Activated naive CD4-positive, alpha-beta T cell (primary cell): ENCODE measurements at places on chromosomes 12 and 14.

- no peak for DNase-seq
Observed at GRCh38 chr12:123948401-123948795, 24.2 kb downstream of the CCDC92 start.

DNA sequence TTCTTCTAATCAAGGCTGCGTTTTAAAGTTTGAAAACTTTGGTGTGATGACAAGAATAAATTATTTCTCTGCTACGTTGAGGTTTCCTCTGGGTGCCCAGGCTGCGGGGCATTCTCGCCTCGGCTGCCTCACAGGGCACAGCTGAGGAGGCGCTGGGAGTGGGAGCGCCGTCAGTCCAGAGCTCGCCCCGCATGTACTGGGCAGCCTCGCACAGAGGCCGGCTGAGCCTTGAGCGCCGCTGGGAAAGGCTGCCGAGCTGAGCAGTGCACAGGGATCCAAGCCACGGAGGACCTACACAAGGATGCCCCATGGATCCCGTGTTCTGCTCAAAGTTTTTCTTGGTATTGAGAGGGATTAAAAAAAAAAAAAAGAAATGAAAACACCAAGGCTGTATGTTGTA is 11.6 kb downstream of the RFX4 start:
- no peak for DNase-seq

DNA sequence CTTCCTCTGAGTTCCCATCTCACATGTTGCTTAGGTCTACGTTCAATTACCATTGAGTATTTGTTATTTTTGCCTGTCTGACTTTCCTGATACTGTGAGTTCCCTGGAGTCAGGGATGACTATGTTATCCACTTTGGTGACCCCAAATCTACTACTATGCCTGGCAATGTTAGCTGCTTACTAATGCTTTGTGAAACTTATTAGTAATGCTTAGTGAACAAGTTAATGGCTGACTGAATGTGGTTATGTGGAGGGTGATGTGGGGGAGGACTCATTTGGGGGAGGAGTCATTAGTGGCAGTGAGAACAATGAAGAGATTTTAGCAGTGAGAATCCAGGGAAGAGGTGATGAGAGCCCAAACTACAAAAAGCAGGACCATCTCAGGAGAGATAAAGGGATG is 121.6 kb downstream of the KTN1 start:
- DNase-seq = no peak

DNA sequence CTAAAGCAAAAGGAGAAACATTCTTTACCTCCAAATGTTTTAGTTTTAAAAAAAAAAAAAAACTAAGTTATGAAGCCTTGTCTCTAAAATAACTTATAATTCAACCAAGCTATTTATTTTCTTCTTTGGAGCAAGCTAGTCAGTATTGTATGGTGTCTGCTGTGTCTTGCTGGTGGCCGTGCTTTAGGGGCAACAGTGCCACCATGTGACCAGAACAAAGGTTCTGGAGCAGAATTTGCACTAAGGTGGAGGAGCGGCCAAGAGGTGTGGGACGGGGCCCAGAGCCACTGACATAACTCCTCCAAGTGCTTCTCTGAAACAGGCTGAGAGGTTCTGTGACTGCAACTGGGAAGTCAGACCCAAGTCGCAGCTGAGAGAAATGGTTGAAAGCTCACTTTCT is 4.5 kb downstream of the FICD start:
- DNase-seq = no peak

DNA sequence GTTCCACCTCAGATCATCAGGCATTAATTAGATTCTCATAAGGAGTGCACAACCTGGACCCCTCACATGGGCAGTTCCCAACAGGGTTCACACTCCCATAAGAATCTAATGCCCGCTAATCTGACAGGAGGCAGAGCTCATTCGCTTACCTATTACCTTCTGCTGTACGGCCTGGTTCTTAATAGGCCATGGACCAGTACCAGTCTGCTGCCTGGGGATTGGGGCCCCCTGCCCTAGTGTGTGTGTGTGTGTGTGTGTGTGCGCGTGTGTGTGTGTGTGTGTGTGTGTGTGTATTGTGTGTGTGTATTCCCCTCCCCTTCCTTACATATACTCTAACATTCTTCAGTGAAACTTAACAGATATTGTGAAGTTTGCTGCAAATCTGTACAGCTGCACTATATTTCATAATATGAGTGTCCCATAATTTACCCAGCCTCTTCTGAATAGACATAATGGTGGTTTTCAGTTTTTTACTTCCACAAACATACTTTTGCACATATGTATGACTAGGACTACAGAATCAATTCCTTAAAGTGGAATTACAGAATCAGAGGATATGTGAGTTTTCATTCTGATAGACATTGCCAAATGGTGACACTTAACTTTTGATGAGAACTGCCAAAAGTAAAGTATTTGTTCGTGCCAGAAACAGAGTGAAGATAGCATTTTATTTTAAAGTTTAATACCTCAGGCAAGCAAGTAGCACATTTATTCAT is 205.2 kb upstream of the EEA1 start:
- DNase-seq = no peak

DNA sequence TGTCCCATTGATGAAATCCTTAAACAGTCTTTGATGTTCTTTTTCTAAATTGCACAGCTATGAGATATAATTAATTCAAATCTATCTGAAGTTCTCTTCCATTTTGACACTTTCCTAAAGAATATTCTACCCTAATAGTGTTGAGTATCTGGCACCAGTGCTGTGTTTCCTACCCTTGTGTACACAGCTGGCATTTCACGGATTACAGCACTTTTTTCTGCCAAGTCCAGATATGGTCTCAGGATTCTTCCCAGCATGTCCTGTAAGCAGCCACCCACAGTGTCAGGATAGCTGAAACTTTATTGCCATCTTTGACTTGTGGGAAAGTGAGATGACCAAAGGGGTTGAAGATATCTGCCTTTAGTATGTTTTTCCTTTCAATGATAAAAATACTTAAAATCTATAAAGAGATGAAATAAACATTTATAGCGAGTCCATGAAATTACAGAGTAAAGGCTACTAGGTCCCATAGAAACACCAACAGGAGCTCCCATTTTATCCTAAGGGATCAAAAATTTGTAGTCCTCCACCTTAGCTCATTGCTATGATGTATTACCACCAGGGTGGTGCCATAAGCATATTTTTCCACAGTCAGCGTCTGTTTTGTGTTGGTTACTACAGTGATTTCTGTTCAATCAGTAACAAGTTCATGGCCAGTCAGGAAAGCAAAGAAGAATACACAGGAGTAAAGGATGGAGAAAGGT is 96.7 kb downstream of the TRHDE start:
- DNase-seq = no peak

- no peak for DNase-seq
Observed at GRCh38 chr14:33717866-33718265, 233.0 kb downstream of the EGLN3 start.

DNA sequence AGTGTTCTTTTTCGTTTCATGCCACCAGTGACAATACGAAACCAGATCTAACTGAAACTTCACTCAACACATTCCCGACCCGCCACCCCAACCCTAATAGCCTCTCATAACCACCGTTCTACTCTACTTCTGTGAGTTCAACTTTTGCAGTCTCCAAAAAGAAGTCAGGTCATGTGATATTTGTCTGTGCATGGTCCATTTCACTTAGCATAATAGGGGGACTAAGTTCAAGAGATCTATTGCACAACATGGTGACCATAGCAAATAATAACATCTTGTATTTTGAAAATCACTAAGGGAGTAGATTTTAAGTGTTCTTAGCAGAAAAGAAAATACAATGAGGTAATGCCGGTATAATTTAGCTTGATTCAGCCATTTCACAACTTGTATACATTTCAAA is 376.4 kb downstream of the DIO2 start:
- DNase-seq = no peak

DNA sequence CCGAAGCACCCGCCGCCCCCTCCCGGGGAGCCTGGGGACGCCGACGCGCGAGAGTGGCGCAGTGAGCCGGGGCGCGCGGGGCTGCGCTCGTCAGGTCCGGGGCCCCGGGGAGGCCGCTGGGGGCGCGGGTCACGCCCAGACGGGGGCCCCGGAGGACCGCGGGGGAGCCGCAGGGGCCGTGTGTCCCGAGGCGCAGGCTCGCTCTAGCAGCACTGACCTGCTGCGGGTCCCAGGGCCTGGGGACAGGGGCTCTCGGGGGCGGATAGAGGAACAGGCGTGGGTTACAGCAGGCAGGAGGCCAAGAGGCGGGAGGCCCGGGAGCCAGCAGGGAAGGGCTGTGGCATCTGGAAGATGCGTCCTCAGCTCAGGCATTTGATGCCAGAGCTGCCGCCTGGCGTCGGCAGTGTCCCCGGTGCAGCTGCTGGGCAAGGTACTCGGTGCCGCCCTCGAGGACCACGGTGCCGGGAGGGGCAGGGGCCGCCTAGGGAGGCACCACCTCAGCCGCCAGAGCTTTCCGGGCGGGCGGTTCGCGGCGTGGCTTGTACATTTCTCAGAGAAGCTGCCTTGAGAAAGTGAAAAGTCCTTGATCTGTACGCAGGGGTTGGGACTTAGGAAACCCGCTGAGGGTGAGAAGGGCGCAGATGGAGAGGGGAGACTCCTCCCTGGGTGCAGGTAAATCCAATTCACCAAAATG is 1.2 kb downstream of the WNT5B start:
- no peak for DNase-seq

DNA sequence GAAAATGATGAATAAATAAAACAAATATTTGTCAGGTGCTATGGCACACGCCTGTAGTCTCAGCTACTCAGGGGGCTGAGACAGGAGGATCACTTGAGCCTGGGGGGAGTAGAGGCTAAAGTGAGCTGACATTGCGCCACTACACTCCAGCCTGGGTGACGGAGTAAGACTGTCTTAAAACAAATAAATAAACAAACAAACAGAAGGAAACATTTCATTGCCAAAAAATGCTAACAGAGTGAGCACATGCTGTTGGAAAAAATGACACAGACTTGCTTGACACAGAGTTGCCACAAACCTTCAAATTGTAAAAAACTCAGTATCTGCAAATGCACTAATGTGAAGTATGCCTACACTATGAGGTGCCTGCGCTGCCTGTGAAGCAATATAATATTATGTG is 50.8 kb upstream of the AP4S1 start:
- DNase-seq = no peak

DNA sequence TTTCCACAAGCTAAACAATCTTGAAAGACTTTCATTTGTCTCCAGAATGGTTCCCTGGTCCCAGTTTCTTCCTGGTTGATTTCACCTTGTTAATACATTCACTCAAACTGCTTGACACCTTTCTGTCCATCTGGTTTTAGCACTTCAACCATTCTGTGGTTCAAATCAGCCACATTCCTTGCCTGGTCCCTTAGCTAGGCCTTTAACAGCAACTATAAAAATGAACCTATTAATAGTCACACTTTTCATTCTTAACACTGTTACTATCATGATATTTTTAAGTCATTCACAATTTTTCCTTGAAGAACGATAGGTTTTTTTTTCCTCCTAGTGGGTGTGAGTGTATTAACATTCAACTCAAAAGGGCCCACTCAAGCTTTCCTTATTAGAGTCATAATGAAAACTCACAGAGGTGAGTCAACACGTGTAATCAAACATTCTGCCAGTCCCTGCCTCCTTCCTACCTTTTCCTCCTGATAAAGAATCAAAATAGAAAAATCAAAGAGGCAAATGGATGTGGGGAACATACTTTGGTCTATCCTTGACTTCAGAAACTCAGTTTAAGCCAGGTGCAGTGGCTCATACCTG is 34.4 kb upstream of the CCNT1 start:
- DNase-seq = no peak

GRCh38 chr14:46325157-46325556 is 326.4 kb downstream of the RPL10L start:
- DNase-seq = no peak

DNA sequence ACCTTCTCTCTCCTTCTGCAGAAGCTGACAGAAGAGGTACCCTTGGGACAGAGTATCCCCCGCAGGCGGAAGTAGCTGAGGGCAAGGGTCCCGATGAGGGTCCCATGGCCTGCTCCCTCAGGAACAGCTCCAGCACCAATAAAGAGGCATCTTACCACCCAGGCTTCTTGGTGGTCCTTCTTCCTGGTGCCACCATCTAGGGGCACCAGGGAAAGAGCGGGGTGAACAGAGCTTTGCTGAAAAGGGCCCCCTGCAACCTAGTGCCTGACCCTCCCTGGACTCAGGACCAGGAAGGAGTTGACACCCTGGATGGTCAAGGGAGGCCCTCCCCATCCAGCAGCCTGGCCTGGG is 591 bp upstream of the IRF9 start:
- no peak for DNase-seq

DNA sequence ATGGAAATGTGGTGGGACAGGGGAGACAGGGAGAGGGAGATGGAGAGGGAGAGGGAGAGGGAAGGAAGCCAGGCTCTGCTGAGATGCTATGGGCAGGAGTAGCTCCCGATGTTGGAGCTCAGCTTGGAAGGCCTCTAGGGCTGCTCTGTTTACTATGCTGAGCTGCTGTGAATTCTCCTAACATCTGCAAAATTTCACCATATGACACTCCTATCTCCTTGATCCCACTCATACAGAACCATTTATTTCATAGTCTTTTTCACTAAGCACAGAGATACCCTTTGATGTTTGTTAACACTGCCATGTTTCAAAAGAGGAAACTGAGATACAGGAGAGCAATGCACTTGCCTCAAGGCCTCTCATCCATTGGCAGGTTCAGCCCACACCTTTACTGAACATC is 60.7 kb downstream of the C12orf75 start:
- no peak for DNase-seq

GRCh38 chr14:51382506-51382905 is 142.5 kb downstream of the TMX1 start:
- DNase-seq = no peak

- no peak for DNase-seq
Observed at GRCh38 chr12:85448548-85449139, 168.6 kb downstream of the ALX1 start.

- no peak for DNase-seq
Observed at GRCh38 chr12:97994746-97995484, 520.5 kb upstream of the TMPO start.

DNA sequence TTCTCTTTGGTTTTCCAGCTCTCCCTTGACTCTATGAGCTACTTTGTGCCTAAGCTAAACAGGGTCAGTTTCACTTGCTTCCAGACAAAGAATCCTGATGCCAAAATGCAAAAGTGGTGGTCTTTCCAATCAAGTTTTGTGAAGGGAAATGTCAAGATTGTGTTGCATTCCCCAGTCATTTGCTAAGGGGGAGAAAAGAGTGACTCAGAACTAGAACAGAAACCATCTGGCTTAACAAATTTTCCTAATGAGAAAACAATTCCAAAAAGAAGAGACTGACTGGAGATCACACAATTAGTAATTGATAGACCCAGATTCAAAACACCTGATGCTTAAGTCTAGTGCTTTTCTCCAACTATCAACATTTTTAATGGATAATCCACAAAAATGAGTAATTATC is 235.1 kb upstream of the DIO2 start:
- DNase-seq = no peak

GRCh38 chr14:103286968-103287850 is 46.8 kb upstream of the EIF5 start:
- DNase-seq = no peak

GRCh38 chr14:89616425-89616824 is 199.4 kb upstream of the FOXN3 start:
- DNase-seq = no peak
